ENCODE measurements at places on chromosomes 7 and 10.
A peak's percentile ranks its signal among the peaks of the same experiment; 100 is the strongest.

- H3K36me3 ChIP-seq: no peaks in the 10 kb centered on the region
- no peak for DNase-seq
- no peaks in the 10 kb centered on the region for H3K27me3 ChIP-seq
- peak overlapping the region; percentile 95 for H3K27ac ChIP-seq
- H3K4me3 ChIP-seq: no peak overlapping the region
Observed at GRCh38 chr7:55134786-55135185, 116.0 kb downstream of the EGFR start.

- no peak for DNase-seq
- H3K27ac ChIP-seq: no peak overlapping the region
- peaks cover 24% of the 10 kb centered on the region for H3K4me1 ChIP-seq
Observed at GRCh38 chr7:105769901-105770628, 106.3 kb downstream of the ATXN7L1 start.

- no peaks in the 10 kb centered on the region for H3K27me3 ChIP-seq
- no peaks in the 10 kb centered on the region for H3K36me3 ChIP-seq
- H3K4me3 ChIP-seq: no peak overlapping the region
- peaks cover 6% of the 10 kb centered on the region for H3K4me1 ChIP-seq
- DNase-seq: no peak
- no peak overlapping the region for H3K27ac ChIP-seq
Observed at GRCh38 chr7:116678780-116679179, 6.8 kb downstream of the MET start.

- no peak overlapping the region for H3K4me3 ChIP-seq
Observed at GRCh38 chr7:130281260-130281659, 11.7 kb upstream of the CPA4 start.

- H3K4me3 ChIP-seq: no peak overlapping the region
- no peaks in the 10 kb centered on the region for H3K27me3 ChIP-seq
- no peaks in the 10 kb centered on the region for H3K36me3 ChIP-seq
- DNase-seq: no peak
- no peak overlapping the region for H3K27ac ChIP-seq
- no peaks in the 10 kb centered on the region for H3K4me1 ChIP-seq
Observed at GRCh38 chr10:108147346-108147745, 982.8 kb upstream of the SORCS1 start.

DNA sequence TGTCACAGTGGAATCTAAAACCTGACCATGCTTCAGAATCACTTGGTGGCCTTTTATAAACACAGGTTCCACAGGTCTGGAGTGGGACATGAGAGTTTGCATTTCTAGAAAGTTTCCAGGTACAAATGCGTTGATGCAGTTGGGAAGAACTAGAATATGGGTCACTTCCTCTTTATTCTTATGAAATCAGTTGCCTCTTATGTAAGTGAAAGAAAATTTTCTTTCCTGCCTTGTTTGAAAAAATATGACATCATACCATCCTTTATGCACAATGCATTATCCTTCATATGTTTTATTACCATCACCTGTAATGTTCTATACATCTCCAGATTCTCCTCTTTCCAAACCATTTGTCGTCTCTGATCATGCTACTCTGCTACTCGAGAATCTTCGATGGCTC is 44.0 kb downstream of the PLXNA4 start:
- peaks cover 3% of the 10 kb centered on the region for H3K27me3 ChIP-seq
- H3K4me3 ChIP-seq: no peak overlapping the region
- no peaks in the 10 kb centered on the region for H3K4me1 ChIP-seq
- H3K27ac ChIP-seq: no peak overlapping the region
- no peak for DNase-seq
- H3K36me3 ChIP-seq: no peaks in the 10 kb centered on the region

GRCh38 chr10:17222329-17222728 is 5.7 kb upstream of the VIM start:
- H3K27me3 ChIP-seq: no peaks in the 10 kb centered on the region
- H3K4me1 ChIP-seq: peaks cover 32% of the 10 kb centered on the region
- H3K27ac ChIP-seq: no peak overlapping the region
- no peak overlapping the region for H3K4me3 ChIP-seq
- no peak for DNase-seq

DNA sequence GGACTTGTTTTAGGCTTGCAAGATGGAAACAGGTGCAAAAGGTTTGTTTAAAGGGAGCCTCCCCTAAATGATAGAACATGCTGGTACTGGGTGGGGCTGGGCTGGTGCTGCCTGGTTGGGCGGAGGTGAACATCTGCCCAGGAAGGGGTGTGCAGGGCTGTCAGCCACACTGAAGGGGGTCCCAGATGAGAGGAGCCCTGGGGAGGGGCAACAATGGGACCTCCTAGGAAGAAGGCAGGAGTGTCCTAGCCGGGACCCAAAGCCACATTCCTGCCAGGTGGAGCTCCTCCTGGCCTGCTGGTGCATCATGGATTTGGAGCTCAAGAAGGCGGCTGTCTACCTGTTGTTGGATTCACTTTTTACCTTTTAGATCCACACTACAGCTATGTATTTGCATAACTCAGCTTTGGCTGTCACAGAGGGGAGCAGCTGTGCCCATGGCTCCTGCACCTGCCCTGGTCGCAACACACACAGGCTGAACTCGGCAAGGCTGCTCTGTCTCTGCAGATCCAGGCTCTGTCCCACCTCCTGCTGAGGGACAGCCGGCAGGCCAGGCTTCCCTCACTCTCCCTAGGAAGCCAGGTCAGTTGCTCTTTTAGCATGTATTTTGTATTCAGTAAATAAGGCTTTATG is 59.9 kb downstream of the ADARB2 start:
- no peak overlapping the region for H3K4me3 ChIP-seq
- H3K27ac ChIP-seq: no peak overlapping the region
- no peaks in the 10 kb centered on the region for H3K36me3 ChIP-seq
- DNase-seq: no peak

- H3K4me1 ChIP-seq: no peaks in the 10 kb centered on the region
- H3K4me3 ChIP-seq: no peak overlapping the region
- no peak overlapping the region for H3K27ac ChIP-seq
- no peaks in the 10 kb centered on the region for H3K36me3 ChIP-seq
- no peaks in the 10 kb centered on the region for H3K27me3 ChIP-seq
- DNase-seq: no peak
Observed at GRCh38 chr7:105638902-105639495, 57.7 kb upstream of the EFCAB10 start.

- H3K27me3 ChIP-seq: peaks cover 17% of the 10 kb centered on the region
- H3K36me3 ChIP-seq: no peaks in the 10 kb centered on the region
- no peak overlapping the region for H3K4me3 ChIP-seq
- no peaks in the 10 kb centered on the region for H3K4me1 ChIP-seq
Observed at GRCh38 chr7:137755846-137756651, 90.7 kb downstream of the DGKI start.

GRCh38 chr10:119602241-119603095 is 5.7 kb upstream of the TIAL1 start:
- no peaks in the 10 kb centered on the region for H3K36me3 ChIP-seq
- H3K27ac ChIP-seq: no peak overlapping the region
- no peak overlapping the region for H3K4me3 ChIP-seq
- H3K4me1 ChIP-seq: peaks cover 5% of the 10 kb centered on the region
- no peaks in the 10 kb centered on the region for H3K27me3 ChIP-seq

GRCh38 chr7:158651968-158652565 is 52.5 kb downstream of the NCAPG2 start:
- peaks cover 83% of the 10 kb centered on the region for H3K36me3 ChIP-seq
- H3K4me3 ChIP-seq: no peak overlapping the region
- no peak overlapping the region for H3K27ac ChIP-seq
- no peaks in the 10 kb centered on the region for H3K27me3 ChIP-seq

- peaks cover 11% of the 10 kb centered on the region for H3K36me3 ChIP-seq
- H3K4me3 ChIP-seq: peak overlapping the region; percentile 88
- H3K27ac ChIP-seq: peak overlapping the region; percentile 62
- H3K4me1 ChIP-seq: peaks cover 11% of the 10 kb centered on the region
- no peak for DNase-seq
Observed at GRCh38 chr7:149027611-149028345, 527 bp downstream of the PDIA4 start.

- H3K36me3 ChIP-seq: no peaks in the 10 kb centered on the region
- H3K4me3 ChIP-seq: no peak overlapping the region
- no peak for DNase-seq
- H3K27ac ChIP-seq: no peak overlapping the region
Observed at GRCh38 chr10:119493155-119493554, 49.4 kb downstream of the RGS10 start.

- H3K27ac ChIP-seq: no peak overlapping the region
- no peaks in the 10 kb centered on the region for H3K27me3 ChIP-seq
- H3K36me3 ChIP-seq: no peaks in the 10 kb centered on the region
- no peaks in the 10 kb centered on the region for H3K4me1 ChIP-seq
- DNase-seq: no peak
- no peak overlapping the region for H3K4me3 ChIP-seq
Observed at GRCh38 chr10:26509307-26509706, 71.2 kb downstream of the APBB1IP start.

DNA sequence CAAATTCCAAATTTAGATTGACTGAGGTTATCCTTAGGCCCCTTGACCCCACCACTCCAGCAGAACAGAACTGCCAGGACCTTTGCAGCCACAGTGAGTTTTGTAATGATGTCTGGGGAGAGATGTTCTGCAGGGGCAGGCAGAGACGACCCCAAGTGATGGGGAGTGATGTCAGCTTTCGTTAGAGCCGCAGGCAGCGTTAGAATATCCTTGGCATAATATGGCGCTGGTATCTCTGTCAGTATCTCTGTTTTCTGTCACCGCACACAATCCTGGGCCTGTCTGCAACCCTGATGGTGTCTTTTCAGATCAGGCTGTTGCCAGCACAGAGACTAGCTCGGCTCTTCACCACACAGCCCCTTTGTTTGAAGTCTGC is 1083.6 kb downstream of the KCNMA1 start:
- no peaks in the 10 kb centered on the region for H3K36me3 ChIP-seq
- peaks cover 57% of the 10 kb centered on the region for H3K4me1 ChIP-seq
- H3K4me3 ChIP-seq: no peak overlapping the region
- no peaks in the 10 kb centered on the region for H3K27me3 ChIP-seq

- DNase-seq: no peak
- H3K4me3 ChIP-seq: no peak overlapping the region
- H3K27me3 ChIP-seq: no peaks in the 10 kb centered on the region
- no peak overlapping the region for H3K27ac ChIP-seq
- H3K36me3 ChIP-seq: no peaks in the 10 kb centered on the region
Observed at GRCh38 chr7:78261302-78261701, 462.7 kb downstream of the PHTF2 start.

DNA sequence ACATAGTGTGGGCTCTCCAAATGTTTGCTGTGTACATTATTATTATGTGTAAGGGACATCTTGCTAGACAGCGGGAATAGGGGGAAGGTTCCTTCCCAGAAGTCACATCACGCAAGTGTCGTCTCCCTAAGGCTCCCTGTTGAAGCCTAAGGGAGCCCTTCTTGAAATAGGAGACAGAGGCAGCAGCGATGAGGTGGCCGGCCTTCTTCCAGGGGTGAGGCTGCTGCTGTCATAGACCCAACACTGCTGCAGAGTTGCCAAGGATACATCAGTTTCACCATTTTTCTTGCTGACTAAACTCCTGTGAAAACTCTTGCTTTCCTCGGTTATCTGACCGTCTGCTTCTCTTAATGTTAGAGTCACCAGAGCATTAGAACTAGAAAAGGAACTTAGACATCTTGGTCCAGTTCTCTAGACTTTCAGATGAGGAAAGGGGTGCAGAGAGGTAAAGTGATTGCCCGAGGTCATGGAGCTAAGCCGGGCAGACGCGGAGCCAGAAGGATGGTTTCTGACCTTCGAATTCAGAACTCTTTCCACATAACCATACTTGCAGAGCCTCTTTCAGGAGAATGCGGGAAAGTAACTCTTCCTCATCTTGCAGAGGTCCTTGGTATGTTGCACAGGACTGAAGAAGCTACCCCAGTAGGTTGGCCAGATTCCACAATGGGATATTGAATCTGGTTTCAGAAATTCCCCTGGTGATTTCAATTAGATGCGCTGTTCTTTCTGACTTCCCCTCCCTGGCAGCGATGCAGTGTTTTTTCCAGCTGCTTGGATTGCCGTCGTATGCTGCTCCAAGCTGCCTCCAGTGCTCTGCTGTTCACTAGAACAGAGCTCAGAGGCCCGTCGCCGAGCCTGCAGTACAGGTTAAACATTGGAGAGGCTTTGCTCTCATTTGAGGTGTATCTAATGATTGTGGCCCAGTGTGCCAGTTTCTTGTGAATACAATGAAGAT is 217.1 kb downstream of the CAMK1D start:
- DNase-seq: no peak
- H3K27me3 ChIP-seq: no peaks in the 10 kb centered on the region
- H3K4me3 ChIP-seq: no peak overlapping the region
- no peaks in the 10 kb centered on the region for H3K36me3 ChIP-seq

- H3K27me3 ChIP-seq: no peaks in the 10 kb centered on the region
- H3K4me3 ChIP-seq: no peak overlapping the region
- no peak for DNase-seq
Observed at GRCh38 chr10:3287572-3288445, 115.2 kb upstream of the PITRM1 start.

GRCh38 chr7:144390481-144390880 is 13.0 kb downstream of the NOBOX start:
- H3K27me3 ChIP-seq: no peaks in the 10 kb centered on the region
- no peak overlapping the region for H3K4me3 ChIP-seq
- no peaks in the 10 kb centered on the region for H3K36me3 ChIP-seq
- no peaks in the 10 kb centered on the region for H3K4me1 ChIP-seq
- no peak overlapping the region for H3K27ac ChIP-seq

GRCh38 chr7:130334274-130334673 is 10.3 kb upstream of the CPA5 start:
- no peak overlapping the region for H3K27ac ChIP-seq
- no peaks in the 10 kb centered on the region for H3K27me3 ChIP-seq
- DNase-seq: no peak
- H3K36me3 ChIP-seq: no peaks in the 10 kb centered on the region
- H3K4me3 ChIP-seq: no peak overlapping the region

DNA sequence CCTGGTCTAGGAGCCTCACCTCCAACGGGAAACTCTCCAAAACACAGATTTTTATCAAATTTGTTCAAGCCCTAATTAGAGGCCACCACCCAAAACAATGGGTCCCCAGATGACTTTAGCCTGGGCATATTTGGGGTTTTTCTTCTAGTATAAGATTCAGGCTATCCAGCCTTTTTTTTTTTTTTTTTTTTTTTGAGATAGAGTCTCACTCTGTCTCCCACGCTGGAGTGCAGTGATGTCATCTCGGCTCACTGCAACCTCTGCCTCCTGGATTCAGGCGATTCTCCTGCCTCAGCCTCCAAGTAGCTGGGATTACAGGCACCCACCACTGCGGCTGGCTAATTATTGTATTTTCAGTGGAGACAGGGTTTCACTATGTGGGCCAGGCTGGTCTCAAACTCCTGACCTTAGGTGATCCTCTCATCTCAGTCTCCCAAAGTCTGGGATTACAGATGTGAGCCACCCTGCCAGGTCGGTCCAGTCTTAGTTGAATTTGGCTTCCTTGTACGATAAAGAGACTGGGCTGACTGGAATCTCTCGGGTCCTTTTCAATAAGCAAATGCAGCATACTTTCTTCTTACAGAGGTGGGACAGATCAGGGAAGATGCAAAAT is 91.4 kb upstream of the KLF6 start:
- DNase-seq: no peak
- no peaks in the 10 kb centered on the region for H3K36me3 ChIP-seq
- peaks cover 15% of the 10 kb centered on the region for H3K4me1 ChIP-seq

- no peaks in the 10 kb centered on the region for H3K36me3 ChIP-seq
- H3K27me3 ChIP-seq: no peaks in the 10 kb centered on the region
- H3K4me3 ChIP-seq: no peak overlapping the region
- no peak overlapping the region for H3K27ac ChIP-seq
- DNase-seq: no peak
Observed at GRCh38 chr7:52727632-52728031, 307.8 kb upstream of the POM121L12 start.

GRCh38 chr10:46074196-46074946 is 28.3 kb upstream of the MSMB start:
- no peak overlapping the region for H3K4me3 ChIP-seq
- H3K4me1 ChIP-seq: peaks cover under 1% of the 10 kb centered on the region
- no peak overlapping the region for H3K27ac ChIP-seq
